ENCODE measurements at places on chromosomes 2 and 18.

DNA sequence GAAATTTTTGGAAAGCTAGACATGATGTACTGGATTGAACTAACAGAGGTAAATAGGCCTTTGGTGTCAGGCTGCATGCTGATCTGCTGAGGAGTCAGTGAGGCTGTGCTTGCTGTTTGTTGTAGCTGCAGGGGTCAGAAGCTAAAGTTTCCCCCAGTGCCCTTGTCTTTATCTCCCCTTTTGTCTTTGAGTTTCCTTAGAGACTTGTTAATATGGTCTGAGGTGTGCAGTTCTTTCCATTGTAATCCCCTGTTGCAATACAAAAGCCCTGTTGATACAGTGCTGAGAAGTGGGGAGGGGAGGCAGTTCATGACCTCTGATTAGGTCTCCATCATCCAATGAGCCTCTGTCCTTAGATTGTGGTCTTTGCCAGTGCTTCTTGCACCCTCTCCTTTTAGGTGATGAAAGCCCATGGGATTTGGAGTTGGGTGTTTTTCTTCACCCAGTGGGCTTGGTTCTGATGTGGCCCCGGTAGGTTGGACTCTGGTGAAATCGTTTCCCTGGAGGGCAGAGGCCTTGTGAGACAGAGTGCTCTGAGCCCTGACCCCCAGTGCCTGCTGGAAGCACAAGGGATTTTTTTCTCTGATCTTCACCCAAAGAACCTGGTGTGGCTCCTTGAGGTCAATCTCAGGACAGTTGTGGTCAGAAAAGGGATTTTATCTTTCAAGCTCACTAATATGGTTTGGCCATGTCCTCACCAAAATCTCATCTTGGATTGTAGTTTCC is 163.1 kb downstream of the TMEM18 start:
- no peak for DNase-seq

DNA sequence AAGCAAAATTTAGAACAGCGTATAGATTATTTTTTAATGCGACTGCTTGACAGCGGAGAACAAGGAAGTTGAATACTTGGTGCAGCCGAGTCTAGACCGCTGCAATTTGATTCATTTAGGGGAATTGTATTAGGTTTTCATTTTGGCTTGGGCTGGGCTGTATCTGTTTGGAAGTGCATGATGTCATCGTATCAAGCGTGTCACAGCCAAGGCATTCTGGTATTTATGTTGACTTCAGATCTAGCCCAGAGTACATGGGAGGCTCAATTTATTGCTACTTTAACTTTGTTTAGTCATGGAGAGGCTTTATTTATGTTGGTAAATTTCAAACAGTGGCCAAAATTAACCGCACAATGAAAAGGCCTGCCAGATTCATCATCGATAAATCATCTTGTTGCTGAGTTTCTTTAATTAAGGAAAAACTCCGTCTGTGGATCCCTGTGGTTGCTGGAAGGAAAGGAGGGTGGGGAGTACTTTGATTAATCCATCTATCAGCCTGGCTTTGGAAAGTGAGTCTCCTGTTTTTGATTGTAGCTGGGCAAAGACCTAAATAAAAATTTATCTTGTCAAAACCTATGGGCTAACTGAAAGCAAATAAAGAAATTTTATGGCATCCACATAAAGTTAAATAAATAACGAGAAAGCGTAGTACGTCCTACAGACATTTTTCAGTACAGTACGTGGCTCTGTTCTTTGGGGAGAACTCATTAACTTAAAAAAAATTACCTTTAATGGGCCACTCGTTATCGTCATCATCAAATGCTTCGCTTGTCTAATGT is 230.4 kb upstream of the SPRED2 start:
- peak; percentile 87 for DNase-seq

DNA sequence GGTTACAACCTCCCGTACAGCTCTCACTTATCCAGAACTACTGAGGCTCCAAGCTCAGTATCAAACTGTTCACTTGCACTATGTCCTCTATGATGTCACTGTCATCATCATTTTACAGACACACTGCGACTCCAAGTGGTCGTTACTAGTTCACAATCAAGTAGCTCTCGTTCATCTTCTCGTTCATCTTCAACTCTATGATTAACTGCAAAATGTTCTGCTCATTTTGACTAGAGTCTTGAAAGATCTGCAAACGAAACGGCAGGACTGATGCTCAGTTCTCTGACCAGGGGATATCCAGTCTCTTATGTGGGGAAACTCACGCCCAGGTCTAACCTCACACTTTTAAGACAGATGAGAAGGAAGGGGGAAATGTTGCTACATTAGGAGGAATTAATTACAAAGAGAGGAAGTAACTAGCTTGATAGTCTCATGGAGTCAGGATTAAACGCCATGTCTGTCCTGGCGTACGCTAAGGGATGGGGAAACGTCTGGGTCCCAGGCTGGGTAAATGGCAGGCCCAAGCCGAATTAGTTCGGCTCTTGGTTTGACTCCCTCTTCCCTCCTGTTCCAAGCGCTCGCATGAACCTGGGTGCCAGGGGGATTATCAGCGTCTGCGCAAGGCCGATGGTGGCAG is 794 bp upstream of the CHCHD5 start:
- no peak for DNase-seq

DNA sequence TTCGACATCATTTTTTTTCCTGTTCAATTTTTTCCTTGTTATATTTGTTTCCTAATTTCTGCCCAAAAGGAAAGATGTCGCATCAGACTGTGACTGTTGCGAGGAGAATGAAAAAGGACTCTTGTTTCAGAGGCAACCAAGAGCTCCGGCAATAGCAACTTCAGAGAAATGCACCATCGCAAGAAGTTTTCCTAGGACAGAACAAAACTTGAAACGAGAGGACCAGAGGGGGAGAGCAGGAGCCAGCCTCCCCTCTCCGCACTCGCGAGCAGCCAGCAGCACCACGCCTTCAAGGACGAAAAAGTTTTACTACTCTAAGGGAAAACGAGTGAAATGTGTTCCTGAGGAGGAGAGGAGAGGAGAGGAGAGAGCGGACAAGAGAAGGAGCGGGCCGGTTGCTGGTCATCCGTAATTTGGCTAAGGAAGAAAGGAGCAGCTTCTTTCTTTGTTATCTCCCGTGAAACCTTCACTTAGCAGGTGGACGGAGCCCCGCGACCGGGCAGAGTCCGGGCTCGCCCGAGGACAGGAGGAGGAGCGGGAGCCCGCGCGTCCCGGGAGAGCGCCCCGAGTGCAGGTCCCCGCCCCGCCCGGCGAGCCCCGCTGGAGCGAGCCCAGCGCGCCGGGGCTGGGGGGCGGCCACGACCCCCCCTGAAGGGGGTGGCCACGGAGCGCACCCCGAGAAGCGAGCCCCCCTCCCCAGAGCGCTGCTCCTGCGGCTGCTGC is 744 bp downstream of the POU3F3 start:
- DNase-seq = no peak

- DNase-seq = no peak
Observed at GRCh38 chr2:1925928-1926327, 181.6 kb upstream of the PXDN start.

- DNase-seq = no peak
Observed at GRCh38 chr2:112092286-112093041, 37.4 kb downstream of the TMEM87B start.

DNA sequence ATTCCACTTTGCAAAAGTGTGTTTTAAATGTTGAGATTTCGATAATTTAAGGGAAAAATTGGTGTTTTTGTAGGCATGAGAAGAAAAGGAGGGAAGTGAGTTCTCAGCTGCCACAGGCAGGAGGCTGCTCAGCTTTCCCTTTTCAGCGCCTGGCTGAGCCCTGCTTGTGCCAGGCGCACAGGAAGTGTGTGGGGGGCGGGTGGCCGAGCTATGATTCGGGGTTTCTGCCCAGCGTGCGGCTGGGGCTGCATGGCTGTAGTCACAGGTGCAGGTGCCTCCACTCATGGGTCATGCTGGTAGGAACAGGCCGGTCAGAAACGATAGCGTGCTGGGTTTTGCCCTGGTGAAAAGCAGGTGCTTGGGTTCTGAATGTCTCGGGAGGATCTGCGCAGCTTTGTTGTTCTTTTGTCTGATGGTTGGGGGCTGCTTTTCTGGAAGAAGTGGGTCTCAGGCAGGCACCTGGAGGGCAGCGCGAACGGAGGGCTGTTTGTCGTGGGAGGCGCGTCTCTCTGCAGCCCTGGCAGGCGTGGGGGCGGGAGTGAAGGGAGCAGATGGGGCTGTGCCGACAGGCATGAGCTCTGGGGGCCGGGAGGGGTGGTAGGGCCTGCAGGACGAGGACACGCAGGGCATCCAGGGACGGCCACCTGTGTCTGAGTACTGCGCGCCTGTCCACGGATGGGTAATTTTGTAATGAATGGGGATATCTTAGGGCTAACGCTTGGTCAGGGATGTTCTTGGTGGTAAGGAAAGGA is 2.1 kb downstream of the KCNG2 start:
- no peak for DNase-seq

- DNase-seq = no peak
Observed at GRCh38 chr2:241391892-241392665, 36.0 kb downstream of the FARP2 start.

GRCh38 chr2:166628478-166629136 is 134.6 kb upstream of the SCN7A start:
- DNase-seq = no peak

DNA sequence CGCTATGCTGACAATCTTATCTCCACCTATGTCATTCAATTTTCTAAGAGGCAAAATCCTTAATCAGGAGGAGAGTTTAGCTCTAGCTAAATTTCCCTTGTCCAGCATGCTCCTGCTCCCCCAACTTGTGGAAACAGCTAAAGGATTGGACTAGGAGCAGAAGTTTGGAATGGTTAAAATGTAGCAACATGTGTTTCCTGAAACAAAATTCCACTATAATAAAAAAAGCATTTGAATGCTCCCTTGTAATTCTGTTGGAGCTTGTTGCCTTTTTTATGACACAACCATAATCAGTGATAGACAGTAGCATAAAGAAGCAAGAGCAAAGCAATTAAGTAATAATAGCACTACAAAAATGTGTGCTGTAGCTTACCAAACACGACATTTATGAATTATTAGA is 6.9 kb downstream of the ACTR3 start:
- DNase-seq = peak; percentile 38

- DNase-seq = no peak
Observed at GRCh38 chr2:237209885-237210284, 124.2 kb downstream of the COPS8 start.

DNA sequence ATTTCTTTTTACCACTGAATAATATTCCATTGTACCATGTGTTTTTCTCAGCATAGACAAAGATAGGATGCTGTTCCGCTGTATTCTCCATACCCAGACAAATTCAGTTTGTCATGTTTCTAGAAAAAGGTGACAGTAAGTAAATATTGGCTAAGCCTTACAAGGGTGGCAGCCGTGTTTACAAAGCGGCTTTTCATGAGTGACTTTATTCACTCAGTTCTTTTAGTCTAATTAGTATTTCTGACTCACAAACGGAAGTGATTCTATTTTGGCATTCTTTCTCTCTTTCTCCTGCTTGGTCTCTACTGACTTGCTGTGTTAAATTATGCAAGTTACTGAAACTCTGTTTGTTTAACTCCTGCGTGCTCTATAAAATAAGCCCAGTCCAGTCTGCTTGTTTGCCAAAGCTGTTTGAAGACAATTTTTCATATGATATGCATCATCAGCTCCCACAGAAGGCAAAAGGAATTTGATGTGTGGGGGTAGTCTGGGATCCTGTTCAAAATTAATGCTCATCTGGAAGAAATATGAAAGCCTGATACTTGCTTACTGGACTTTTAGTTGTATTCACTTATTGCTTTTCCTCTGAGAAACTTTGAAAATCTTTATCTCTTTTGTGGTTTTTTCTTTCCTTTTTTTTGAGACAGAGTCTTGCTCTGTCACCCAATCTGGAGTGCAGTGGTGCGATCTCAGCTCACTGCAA is 2.3 kb upstream of the PLEKHH2 start:
- peak; percentile 86 for DNase-seq

GRCh38 chr2:63661076-63661475 is 72.3 kb downstream of the MDH1 start:
- peak; percentile 99 for DNase-seq

DNA sequence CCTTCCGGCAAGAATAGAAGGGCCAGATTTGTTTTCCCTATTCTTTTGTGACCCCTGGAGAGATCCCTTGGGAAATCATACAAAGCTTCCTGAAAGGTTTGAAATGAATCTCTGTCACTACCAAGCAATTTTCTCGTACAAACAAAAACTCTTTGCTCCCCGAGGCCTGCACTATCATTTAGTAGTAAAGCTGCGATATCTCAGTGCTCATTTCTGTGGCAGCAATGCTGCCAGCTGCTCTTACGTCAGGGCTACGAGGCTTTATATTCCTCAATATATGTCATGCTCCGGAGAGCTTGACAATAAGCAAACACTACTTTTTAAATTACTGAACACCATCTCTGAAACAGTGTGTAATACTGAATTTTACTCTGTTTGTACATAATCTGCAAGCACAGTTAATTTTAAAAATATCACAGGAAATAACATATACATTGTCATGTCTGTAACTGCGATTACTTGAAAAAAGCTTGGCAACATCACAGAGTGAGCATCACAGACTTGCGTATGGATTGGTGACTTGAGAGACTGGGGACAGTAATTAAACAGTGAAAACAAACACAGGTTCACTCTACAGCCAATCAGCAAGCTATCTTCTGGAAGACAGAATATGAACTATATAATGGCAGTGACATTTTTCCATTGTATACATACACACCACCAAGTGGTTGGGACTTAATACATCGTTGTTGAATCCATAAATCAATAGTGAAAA is 403.3 kb upstream of the NETO1 start:
- no peak for DNase-seq

DNA sequence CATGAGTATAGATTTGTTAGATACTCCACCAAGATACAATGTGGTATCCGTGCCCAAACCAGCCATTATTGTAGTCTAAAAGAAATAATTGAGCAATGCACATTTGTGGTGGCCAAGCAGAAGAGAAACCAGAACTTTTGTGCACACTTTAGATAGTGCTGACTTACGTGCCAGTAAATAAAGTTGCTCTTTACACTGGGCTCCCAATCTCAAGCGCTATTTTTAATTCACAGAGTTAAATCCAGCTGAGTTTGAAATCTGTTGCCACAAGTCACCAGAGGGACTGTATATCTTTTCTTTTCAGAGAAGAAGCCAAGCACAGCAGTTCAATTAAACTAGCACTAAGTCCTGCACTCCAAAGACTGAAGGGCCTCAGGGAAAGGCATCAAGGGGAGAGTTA is 680.4 kb downstream of the TDRD15 start:
- no peak for DNase-seq

- DNase-seq = no peak
Observed at GRCh38 chr2:238097988-238098871, 1.9 kb upstream of the ESPNL start.

DNA sequence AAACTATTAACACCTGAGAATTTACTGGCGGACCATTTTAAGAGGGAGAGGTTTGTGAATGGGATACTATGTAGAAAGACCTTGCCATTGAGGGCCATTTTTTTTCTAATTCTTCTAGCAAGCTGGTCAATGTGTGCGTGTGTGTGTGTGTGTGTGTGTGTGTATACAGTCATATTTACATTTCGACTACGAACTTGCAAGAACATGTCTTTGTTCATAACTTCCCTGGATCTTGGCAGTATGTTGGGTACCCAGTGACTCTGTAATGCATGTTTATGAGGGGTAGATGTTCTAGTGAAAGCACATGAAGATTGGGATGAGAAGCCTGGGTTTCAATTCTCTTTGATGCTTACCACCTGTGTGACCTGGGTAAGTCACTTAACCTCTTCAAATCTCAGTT is 133.6 kb downstream of the UBE2E3 start:
- DNase-seq = no peak

- DNase-seq = peak; percentile 57
Observed at GRCh38 chr2:1736045-1736444, 8.3 kb downstream of the PXDN start.

Measured in GM04503 (cell line).